ENCODE measurements at places on chromosomes 12 and 14.

GRCh38 chr12:118618695-118619094, 242.3 kb downstream of the SUDS3 start:
- no peak for DNase-seq

DNA sequence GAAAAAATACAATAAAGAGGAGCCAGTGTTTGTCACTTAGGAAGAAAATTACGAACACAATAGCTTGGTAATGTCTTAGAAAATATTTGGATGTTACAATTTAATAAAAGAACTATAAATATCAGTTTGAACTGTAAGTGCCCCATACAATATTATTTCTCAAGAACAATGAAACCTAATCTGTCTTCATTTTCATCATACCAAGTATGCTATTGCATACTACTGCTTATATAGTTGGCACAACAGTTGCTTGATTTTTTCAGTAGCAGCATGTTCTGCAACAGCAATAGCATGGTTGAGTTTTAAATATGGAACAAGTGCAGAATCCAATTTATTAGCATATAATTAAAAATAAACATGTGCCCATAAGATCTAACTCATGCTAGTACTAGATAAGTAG, 564.6 kb downstream of the C12orf50 start:
- DNase-seq, result no peak

DNA sequence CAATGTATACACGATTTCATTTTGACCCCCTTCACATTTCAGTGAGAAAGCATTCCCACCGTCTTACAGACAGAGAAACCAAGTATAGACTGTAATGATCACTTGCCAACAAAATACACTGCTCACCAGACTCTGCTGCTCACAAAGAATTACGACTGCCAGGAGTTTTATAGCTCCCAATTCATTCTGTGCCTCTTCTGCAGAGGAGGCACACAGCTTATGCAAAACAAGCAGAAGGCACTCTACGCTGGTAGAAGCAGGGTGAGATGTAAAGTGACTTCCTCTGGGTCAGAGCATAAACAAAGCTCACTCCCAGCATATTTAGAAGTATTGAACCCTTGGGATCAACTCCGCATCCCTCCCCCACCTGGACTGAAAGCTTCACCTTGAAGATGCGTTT, 14.6 kb downstream of the SPTB start:
- no peak for DNase-seq

DNA sequence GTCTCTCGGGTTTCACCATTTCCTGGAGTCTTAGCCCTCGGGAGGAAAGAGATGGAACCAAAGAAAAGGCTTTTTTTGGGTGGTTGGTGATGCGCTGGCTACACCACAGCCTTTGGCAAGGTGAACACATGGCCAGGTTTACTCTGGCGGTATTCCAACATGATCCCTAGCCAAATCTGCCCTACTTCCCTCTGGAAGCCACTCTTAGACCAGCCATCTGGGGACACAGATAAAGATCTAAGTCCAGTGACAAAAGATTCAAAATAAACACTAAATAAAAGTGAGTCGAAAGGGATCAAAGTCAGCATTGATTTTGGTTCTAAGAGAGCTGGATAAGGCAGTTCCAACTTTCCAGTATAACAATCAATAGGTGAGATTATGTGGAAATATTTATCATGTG, 694.5 kb downstream of the VRK1 start:
- no peak for DNase-seq

DNA sequence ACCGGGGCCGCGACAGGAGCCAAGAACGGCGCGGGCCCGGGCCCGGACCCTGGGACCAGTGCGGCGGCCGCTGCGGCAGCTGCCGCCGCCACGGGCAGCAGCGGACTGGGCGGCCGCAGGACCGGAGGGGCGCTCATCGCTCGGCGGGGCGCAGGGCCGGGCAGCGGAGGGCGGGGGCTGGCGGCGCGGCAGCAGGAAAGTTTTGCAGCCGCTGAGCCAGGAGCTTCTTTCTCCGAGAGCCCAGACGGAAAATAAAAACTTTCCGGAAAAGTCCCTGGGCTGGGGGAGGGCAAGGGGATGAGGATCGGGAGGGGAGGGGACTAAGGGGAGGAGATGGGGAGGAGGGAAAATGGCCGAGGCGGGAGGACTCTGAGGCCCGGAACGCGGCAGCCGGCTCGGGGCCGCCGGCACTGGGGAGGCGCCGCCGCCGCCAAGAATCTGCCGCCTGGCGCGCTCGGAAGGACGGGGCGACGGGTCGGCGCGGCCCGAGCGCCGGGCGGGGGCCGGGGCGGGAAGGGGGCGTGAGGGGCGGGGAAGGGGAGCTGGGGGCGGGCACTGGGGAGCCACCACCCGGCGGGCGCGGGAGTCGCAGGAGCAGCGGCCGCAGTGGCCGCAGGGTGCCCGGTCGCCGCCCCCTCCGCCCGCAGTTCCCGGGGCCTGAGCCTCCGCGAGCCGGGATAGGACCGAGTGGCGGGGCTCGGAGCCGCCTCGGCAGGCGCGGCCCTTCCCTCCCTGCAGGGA, at the start of gene PRKD1:
Gene PRKD1, minus strand, starts transcription at position 472 of the 741 bp plus-strand sequence.
- no peak for DNase-seq

DNA sequence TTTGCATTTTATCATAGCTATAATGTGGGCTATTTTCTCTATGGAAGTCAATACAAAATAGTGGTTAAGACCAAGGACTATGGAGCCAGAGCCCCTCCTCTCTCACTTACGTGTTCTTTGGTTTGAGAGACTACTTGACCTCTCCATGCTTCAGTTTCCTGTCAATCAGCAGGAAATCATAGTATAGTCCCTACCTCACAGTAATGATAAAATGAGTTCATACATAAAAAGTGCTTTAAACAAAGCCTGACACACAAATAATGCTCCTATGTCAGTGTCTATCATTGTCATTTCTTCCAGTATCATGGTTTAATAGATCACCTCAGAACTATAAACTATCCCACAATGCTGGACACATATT, 90.4 kb downstream of the MED13L start:
- DNase-seq, result no peak

- no peak for DNase-seq
These were observed 134.2 kb downstream of the ESRRB start for GRCh38 chr14:76510181-76510580.

GRCh38 chr12:26997003-26997402, 17.2 kb downstream of the TM7SF3 start:
- no peak for DNase-seq

DNA sequence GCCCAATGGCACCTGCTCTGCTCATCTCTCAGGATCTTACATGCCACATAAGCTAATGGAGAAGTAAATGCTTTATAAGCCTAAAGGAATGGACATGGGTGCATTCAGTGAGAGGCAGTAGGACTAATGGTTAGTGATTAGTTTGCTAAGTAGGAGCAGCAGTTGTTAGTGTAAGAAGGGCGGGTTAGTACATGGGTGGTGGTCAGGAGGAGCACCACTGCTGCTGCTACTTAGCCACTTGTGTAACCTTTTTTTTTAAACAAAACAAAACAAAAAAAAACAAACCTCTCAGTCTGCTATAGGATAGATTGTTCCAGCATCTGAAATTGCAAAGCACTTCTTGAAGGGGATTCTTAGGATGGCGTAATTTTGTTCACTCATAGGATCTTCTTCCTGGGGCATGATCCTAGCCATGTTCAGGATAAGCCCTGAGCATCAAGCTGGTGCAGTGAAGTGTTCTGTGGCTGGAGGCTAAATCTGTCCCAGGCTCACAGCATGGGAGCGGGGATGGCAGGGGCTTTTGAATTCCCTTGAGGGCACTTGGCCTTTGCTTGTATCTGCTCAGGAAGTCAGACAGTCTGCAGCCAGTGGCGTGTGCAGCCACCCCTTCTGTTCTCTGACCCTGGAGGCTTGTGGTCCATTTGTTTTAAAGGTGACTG, 63.6 kb downstream of the CHST11 start:
- DNase-seq, result no peak

GRCh38 chr14:23433457-23433856, 2.0 kb downstream of the MYH7 start:
- no peak for DNase-seq

GRCh38 chr12:32390572-32391219, 8.7 kb upstream of the FGD4 start:
- peak; percentile 84 for DNase-seq

- DNase-seq, result no peak
These were observed 89.2 kb upstream of the DYNC1H1 start for GRCh38 chr14:101875041-101875726.

- no peak for DNase-seq
These were observed 12.7 kb upstream of the TBX3 start for GRCh38 chr12:114696443-114697242.

GRCh38 chr14:64910847-64911495, 3.3 kb upstream of the CHURC1 start:
- no peak for DNase-seq

DNA sequence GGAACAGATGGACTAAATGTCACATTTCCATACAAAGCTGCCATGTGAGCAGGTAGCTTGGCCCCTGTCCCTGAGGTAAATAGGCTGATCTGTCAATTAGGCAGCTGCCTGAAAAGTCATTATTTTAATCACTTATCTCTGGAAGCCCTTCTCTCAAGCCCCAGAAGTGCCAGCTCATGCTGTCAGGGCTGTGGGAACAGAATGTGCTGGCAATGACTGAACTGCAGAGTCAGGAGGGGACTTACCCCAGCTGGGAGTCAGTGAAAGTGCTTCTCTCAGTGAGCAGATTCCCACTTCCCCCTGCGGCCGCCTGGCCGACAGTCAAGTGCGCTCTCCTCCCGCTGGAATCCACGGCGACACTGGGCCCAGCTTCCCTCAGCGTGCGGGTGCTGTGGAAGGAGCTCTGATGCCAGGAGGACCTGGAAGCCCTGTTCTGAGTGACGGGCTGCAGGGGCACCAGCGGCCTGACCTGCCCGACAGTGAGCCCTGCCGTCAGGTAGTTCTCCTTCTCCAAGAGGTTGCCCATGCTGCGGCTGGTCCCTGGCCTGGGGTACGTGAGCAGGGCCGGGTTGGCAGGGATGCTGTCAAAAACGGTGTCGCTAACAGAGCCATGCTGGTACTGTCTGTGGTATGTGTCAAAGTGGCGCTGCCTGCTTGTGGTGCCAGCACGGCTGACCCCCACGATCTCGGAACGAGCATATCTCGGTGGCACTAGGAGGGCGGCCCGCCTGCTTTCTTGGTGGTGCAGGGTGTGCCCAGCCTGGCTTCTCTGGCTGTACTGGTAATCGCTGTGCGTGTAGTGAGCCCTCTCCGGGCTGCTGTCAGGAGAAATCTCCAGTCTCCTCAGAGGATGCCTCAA, 18.7 kb downstream of the PKP2 start:
- DNase-seq, result no peak
